Vagina (tissue), 2 donors: ENCODE measurements at places on chromosomes 4 and X.

DNA sequence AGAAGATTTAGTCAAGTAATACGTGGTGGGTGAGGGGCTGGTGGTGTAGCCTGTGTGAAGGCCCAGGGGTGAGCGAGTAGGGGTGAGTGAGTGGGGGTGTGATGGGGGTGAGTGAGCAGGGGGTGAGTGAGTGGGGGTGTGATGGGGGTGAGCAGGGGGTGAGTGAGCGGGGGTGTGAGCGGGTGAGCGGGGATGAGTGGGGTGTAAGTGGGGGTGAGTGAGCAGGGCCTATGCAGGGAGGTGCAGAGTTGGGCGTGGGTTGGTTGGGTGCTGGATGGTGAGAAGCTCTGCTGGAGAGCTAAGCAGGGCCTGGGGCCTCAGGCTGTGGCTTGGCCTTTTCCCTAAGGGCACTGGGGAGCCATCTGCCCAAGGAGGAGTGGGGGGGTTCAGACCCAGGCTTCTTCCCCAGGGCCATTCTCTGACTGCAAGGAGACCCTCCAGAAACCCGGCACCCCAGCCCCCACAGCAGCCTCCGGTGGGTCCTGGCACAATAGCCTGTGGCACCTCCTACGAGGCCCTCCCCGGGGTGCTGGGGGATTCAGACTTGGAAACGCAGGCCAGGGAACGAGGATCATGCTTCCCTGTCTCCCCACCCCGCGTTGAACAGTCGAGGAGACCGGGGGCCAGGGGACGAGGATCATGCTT, 30.4 kb downstream of the SH3TC1 start:
- peaks cover 5% of the 10 kb centered on the region for H3K36me3 ChIP-seq
- no peaks in the 10 kb centered on the region for H3K27me3 ChIP-seq
- DNase-seq, result no peak
- H3K27ac ChIP-seq, result no peak overlapping the region

DNA sequence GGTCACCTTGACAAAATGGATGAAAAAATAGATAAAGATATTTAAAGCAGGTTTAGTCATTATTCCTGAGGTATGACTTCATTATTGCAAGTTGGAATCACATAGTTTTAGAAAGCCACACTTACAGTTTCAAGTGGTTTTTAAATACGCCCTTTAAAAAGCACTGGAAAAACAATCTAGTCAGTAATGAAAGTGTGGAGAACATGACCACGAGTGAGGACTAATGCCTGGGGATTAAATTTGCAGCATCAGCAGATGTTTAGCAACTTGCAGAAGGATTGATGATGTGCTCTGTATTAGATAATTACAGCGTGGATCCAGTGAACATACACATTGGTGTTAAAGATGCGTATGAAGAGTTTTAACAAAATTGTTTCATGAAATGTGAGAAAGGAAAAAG, 5.9 kb downstream of the SPARCL1 start:
- peaks cover 72% of the 10 kb centered on the region for H3K4me1 ChIP-seq
- peak overlapping the region; percentile 50 for H3K4me3 ChIP-seq
- peak overlapping the region; percentile 95 for H3K27ac ChIP-seq
- no peak for DNase-seq
- no peaks in the 10 kb centered on the region for H3K27me3 ChIP-seq
- no peaks in the 10 kb centered on the region for H3K36me3 ChIP-seq

DNA sequence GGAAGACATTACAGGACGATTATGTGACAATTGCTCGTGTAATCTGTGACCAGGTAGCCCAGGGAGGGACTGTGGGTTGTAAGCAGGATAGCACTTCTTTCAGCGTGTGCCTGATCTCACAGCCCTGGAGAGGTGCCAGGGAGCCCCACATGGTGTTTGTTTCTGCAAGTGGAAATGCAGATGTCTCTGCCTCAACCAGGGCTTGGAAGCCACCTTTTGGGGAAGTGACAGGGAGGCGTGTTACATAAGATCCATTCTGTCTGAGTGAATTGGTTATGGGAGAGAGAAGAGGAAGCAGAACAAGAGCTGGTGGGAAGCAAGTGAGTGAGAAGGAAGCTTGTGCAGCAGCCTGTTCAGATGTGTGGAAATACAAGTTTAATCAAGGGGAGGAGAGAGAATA, 104.5 kb upstream of the GATB start:
- no peak for DNase-seq
- no peak overlapping the region for H3K4me3 ChIP-seq
- no peaks in the 10 kb centered on the region for H3K4me1 ChIP-seq

GRCh38 chr4:185582651-185583400, 47.5 kb upstream of the PDLIM3 start:
- no peak overlapping the region for H3K27ac ChIP-seq
- H3K4me1 ChIP-seq, result no peaks in the 10 kb centered on the region
- no peaks in the 10 kb centered on the region for H3K27me3 ChIP-seq
- no peaks in the 10 kb centered on the region for H3K36me3 ChIP-seq
- no peak overlapping the region for H3K4me3 ChIP-seq

- no peak for DNase-seq
- no peak overlapping the region for H3K4me3 ChIP-seq
- H3K36me3 ChIP-seq, result peaks cover 7% of the 10 kb centered on the region
- no peaks in the 10 kb centered on the region for H3K27me3 ChIP-seq
- H3K27ac ChIP-seq, result no peak overlapping the region
Measured at GRCh38 chr4:39505581-39505980, 21.7 kb downstream of the UGDH start.

- H3K4me1 ChIP-seq, result no peaks in the 10 kb centered on the region
- no peak for DNase-seq
- no peak overlapping the region for H3K27ac ChIP-seq
- no peaks in the 10 kb centered on the region for H3K27me3 ChIP-seq
- no peak overlapping the region for H3K4me3 ChIP-seq
- no peaks in the 10 kb centered on the region for H3K36me3 ChIP-seq
Measured at GRCh38 chr4:107299646-107300045, 263.5 kb upstream of the DKK2 start.

GRCh38 chr4:52201715-52202114, 150.6 kb downstream of the SPATA18 start:
- no peak overlapping the region for H3K27ac ChIP-seq
- H3K4me3 ChIP-seq, result no peak overlapping the region
- H3K27me3 ChIP-seq, result no peaks in the 10 kb centered on the region
- no peaks in the 10 kb centered on the region for H3K4me1 ChIP-seq
- no peak for DNase-seq

- no peak for DNase-seq
- H3K27ac ChIP-seq, result no peak overlapping the region
- no peaks in the 10 kb centered on the region for H3K27me3 ChIP-seq
- no peaks in the 10 kb centered on the region for H3K36me3 ChIP-seq
Measured at GRCh38 chrX:69366183-69366582, 137.9 kb upstream of the NALF2 start.

- DNase-seq, result no peak
- H3K27me3 ChIP-seq, result no peaks in the 10 kb centered on the region
- no peak overlapping the region for H3K27ac ChIP-seq
- H3K4me3 ChIP-seq, result no peak overlapping the region
- no peaks in the 10 kb centered on the region for H3K36me3 ChIP-seq
Measured at GRCh38 chr4:185710487-185710995, 101.5 kb downstream of the SORBS2 start.

- DNase-seq, result no peak
- no peak overlapping the region for H3K27ac ChIP-seq
- H3K27me3 ChIP-seq, result no peaks in the 10 kb centered on the region
- H3K4me1 ChIP-seq, result peaks cover 13% of the 10 kb centered on the region
- H3K4me3 ChIP-seq, result no peak overlapping the region
Measured at GRCh38 chr4:81599742-81600380, 128.2 kb upstream of the RASGEF1B start.

GRCh38 chr4:56684320-56685050, 3.4 kb upstream of the HOPX start:
- H3K27ac ChIP-seq, result no peak overlapping the region
- peaks cover 10% of the 10 kb centered on the region for H3K4me1 ChIP-seq
- no peaks in the 10 kb centered on the region for H3K36me3 ChIP-seq
- H3K4me3 ChIP-seq, result no peak overlapping the region
- DNase-seq, result no peak

- no peaks in the 10 kb centered on the region for H3K4me1 ChIP-seq
- no peaks in the 10 kb centered on the region for H3K27me3 ChIP-seq
- H3K27ac ChIP-seq, result no peak overlapping the region
- no peak overlapping the region for H3K4me3 ChIP-seq
Measured at GRCh38 chr4:96097040-96097607, 257.2 kb downstream of the PDHA2 start.

- no peak for DNase-seq
- no peak overlapping the region for H3K27ac ChIP-seq
- no peak overlapping the region for H3K4me3 ChIP-seq
Measured at GRCh38 chrX:11267425-11267824, 25.8 kb upstream of the AMELX start.

- H3K27me3 ChIP-seq, result no peaks in the 10 kb centered on the region
- no peak overlapping the region for H3K4me3 ChIP-seq
- no peak overlapping the region for H3K27ac ChIP-seq
Measured at GRCh38 chr4:15148199-15148598, 145.9 kb downstream of the CPEB2 start.

GRCh38 chr4:189124149-189124758, 816.4 kb upstream of the FRG1 start:
- H3K27me3 ChIP-seq, result no peaks in the 10 kb centered on the region
- no peak overlapping the region for H3K4me3 ChIP-seq
- no peak for DNase-seq
- H3K27ac ChIP-seq, result no peak overlapping the region
- no peaks in the 10 kb centered on the region for H3K36me3 ChIP-seq

DNA sequence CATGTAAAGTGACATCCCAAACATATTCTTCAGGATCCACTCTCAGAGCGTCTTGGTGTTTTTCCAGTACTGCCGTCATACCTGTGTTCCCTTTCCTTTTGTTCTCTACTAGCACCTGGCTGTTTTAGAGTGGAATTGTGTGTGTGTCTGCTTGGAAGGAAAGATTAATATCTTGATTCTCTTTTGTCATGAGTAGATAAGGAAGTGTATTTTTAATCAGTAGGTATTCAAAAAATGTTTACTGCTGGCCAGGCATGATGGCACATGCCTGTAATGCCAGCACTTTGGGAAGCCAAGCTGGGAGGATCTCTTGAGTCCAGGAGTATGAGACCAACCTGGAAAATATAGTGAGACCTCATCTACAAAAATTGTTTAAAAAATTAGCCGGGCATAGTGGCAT, 198.8 kb downstream of the CBR4 start:
- H3K4me1 ChIP-seq, result peaks cover 28% of the 10 kb centered on the region
- no peak for DNase-seq
- H3K36me3 ChIP-seq, result no peaks in the 10 kb centered on the region
- H3K27me3 ChIP-seq, result no peaks in the 10 kb centered on the region
- H3K4me3 ChIP-seq, result no peak overlapping the region

GRCh38 chr4:8538076-8538702, 42.0 kb upstream of the GPR78 start:
- no peak overlapping the region for H3K4me3 ChIP-seq
- DNase-seq, result no peak
- H3K27ac ChIP-seq, result no peak overlapping the region
- H3K4me1 ChIP-seq, result peaks cover 19% of the 10 kb centered on the region
- H3K36me3 ChIP-seq, result no peaks in the 10 kb centered on the region

DNA sequence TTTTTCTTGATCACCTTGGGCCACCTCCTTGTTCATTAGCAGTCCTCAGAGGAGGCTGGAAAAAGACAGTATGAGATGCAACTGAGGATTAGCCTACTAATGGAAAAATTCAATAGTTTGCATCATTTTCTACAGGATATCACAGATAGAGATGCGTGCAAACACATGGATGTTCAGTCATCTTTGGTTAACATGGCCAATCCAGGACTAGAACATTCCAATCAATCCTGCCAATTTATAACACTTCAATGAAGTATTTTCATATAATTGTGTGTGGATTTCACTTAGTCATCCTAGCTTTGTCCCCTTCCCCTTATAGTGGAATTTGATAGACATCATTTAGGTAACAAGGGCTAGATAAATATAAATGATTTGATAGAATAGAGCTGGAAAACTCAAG, 42.7 kb downstream of the MAML3 start:
- H3K4me3 ChIP-seq, result no peak overlapping the region
- no peaks in the 10 kb centered on the region for H3K4me1 ChIP-seq
- no peaks in the 10 kb centered on the region for H3K27me3 ChIP-seq
- H3K36me3 ChIP-seq, result no peaks in the 10 kb centered on the region
- no peak for DNase-seq

DNA sequence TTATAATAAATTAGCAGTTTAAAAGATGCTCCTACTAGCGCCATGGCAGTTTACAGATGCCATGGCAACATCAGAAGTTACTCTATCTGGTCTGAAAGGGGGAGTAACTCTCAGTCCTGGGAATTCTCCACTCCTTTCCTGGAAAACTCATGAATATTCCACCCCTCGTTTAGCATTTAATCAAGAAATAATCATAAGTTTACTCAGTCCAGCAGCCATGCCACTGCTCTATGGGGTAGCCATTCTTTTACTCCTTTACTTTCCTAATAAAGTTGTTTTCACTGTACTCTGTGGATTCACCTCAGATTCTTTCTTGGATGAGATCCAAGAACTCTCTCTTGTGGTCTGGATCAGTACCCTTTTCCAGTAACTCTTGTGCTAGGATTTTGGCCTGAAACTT, 52.3 kb downstream of the GUCY1B1 start:
- no peaks in the 10 kb centered on the region for H3K36me3 ChIP-seq
- no peaks in the 10 kb centered on the region for H3K27me3 ChIP-seq
- DNase-seq, result no peak
- no peaks in the 10 kb centered on the region for H3K4me1 ChIP-seq
- no peak overlapping the region for H3K27ac ChIP-seq

DNA sequence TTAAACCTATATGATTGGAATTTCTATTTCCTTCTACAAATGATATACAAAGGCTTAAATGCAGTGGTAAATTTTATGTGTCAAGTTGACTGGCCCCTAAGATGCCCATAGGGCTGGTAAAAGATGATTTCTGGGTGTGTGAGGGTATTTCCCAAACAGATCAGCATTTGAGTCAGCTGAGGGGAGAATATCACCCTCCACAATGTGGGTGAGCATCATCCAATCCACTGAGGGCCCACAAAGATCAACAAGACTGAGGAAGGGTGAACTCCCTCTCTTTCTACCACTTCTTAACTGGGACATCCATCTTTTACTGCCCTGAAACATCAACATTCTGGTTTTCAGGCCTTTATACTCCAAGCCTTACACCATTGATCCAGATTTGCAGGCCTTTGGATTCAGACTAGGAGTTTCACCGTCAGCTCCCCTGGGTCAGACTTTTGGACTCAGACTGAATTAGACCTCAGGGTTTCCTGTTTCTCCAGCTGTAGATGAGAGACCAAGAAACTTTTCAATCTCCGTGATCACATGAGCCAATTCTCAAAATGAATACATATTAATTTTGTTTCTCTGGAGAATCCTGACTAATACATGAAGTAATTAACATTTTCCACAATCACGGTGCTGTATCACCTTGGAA, 1020.7 kb upstream of the SLIT2 start:
- H3K4me3 ChIP-seq, result no peak overlapping the region
- DNase-seq, result no peak

- H3K4me3 ChIP-seq, result no peak overlapping the region
- no peak overlapping the region for H3K27ac ChIP-seq
- H3K27me3 ChIP-seq, result no peaks in the 10 kb centered on the region
- no peaks in the 10 kb centered on the region for H3K36me3 ChIP-seq
Measured at GRCh38 chr4:140579278-140579677, 10.5 kb upstream of the UCP1 start.

DNA sequence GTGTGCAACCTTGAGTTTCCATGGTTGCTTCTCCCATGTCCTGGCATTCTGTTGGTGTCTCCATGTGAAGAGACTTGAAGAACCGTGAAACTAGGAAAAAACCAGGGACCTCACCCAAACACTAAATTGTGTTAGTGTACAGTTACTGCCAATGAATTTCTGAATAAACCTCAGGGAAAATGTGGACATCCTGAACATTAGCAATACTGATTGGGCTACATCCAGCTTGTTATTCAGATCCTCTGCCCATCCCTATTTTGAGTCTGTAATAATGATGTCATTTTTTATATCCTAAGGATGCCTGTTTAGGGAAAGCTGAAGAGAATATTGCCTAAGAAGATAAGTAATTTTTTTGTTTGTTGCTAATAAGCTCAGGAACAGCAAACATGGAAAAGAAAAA, 262.7 kb downstream of the TMA16 start:
- DNase-seq, result no peak
- no peaks in the 10 kb centered on the region for H3K36me3 ChIP-seq
- H3K4me3 ChIP-seq, result no peak overlapping the region
- H3K27ac ChIP-seq, result no peak overlapping the region
